Calu3 (cell line): ENCODE measurements at places on chromosomes 13 and 19. TPM values are rescaled to one million over a fixed set of nuclear protein-coding genes. Genes with fewer than 3 reads are reported as not detected.

EFNA2 gene
- 0.90 and 0.95 TPM in 2 replicates for total RNA-seq

PGLYRP1 gene
- not detected in 2 replicates for total RNA-seq

FGF21 gene
- not detected in 2 replicates for total RNA-seq

- H3K27ac ChIP-seq, result no peak overlapping the region
- DNase-seq, result no peak
- H3K27me3 ChIP-seq, result no peaks in the 10 kb centered on the region
- no peak overlapping the region for H3K4me3 ChIP-seq
- H3K36me3 ChIP-seq, result no peaks in the 10 kb centered on the region
- no peaks in the 10 kb centered on the region for H3K4me1 ChIP-seq
Measured at GRCh38 chr13:89221557-89222158, 1550.5 kb downstream of the SLITRK5 start.

DNA sequence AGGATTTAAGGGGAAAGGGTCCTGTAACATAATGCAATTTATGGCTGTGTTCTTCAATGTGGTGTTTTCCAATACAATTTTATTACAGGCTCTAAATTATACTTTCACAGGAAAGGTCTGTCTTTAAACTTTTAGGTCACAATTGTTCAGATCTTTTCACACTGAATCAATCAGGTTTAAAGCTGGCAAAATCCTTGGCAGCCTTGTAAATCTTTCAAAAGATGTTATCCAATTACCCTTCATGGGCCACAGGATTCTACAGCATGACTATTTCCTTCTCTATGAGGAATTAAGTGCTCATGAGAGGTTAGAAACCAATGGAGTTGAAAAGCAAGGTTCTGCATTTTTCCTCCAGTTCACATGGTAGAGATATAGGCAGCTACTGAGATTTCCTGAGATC is 211.5 kb upstream of the MIR17HG start:
- H3K27ac ChIP-seq, result no peak overlapping the region
- H3K27me3 ChIP-seq, result no peaks in the 10 kb centered on the region
- H3K36me3 ChIP-seq, result no peaks in the 10 kb centered on the region

GRCh38 chr13:113742445-113743120 is 16.4 kb upstream of the TMEM255B start:
- H3K4me1 ChIP-seq, result no peaks in the 10 kb centered on the region
- DNase-seq, result no peak
- H3K36me3 ChIP-seq, result no peaks in the 10 kb centered on the region
- no peaks in the 10 kb centered on the region for H3K27me3 ChIP-seq
- no peak overlapping the region for H3K27ac ChIP-seq
- no peak overlapping the region for H3K4me3 ChIP-seq

- no peak overlapping the region for H3K4me3 ChIP-seq
- H3K27me3 ChIP-seq, result peaks cover 14% of the 10 kb centered on the region
- DNase-seq, result no peak
- no peak overlapping the region for H3K27ac ChIP-seq
- H3K36me3 ChIP-seq, result no peaks in the 10 kb centered on the region
Measured at GRCh38 chr19:3783660-3784584, 2.3 kb downstream of the MATK start.

DNA sequence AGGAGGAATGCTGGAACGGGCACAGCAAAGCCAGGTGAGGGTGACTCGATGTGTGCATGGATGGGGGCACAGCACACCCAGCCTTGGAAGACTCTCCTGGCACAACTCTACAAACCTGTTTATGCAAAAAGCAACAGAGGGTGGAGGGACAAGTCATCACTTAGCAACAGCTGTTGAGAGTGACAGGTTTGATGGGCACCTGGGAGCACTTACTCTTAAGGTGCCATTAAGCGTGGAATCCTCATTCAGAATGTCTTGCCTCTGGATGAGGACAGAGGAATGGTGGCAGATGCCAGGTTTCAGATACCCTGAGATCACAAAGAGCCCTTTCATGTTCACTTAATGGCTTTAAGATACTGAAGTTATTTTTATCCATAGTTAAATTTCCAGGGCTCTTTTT is 97.0 kb downstream of the DCT start:
- H3K4me1 ChIP-seq, result no peaks in the 10 kb centered on the region
- no peaks in the 10 kb centered on the region for H3K36me3 ChIP-seq
- no peak for DNase-seq
- no peak overlapping the region for H3K4me3 ChIP-seq
- no peak overlapping the region for H3K27ac ChIP-seq

GRCh38 chr13:46633416-46633815 is 80.4 kb downstream of the LRCH1 start:
- no peaks in the 10 kb centered on the region for H3K27me3 ChIP-seq
- no peak overlapping the region for H3K4me3 ChIP-seq
- H3K36me3 ChIP-seq, result peaks cover 5% of the 10 kb centered on the region
